Right ventricle myocardium superior (tissue), 1 donor: ENCODE measurements at places on chromosomes 1 and 21. TPM values are rescaled to one million over a fixed set of nuclear protein-coding genes. Genes with fewer than 3 reads are reported as not detected.
A peak's percentile ranks its signal among the peaks of the same experiment; 100 is the strongest.

Gene DNAJC6
- total RNA-seq = 2.0 TPM

Gene PTPRU
- 22.1 TPM for total RNA-seq

Gene OR2T35
- not detected for total RNA-seq

Gene C1orf141
- not detected for total RNA-seq

Gene HSPA6
- 1.3 TPM for total RNA-seq

Gene FAM78B
- 4.2 TPM for total RNA-seq

Gene VWA5B1
- 0.13 TPM for total RNA-seq

Gene NVL
- total RNA-seq = 8.4 TPM

DNA sequence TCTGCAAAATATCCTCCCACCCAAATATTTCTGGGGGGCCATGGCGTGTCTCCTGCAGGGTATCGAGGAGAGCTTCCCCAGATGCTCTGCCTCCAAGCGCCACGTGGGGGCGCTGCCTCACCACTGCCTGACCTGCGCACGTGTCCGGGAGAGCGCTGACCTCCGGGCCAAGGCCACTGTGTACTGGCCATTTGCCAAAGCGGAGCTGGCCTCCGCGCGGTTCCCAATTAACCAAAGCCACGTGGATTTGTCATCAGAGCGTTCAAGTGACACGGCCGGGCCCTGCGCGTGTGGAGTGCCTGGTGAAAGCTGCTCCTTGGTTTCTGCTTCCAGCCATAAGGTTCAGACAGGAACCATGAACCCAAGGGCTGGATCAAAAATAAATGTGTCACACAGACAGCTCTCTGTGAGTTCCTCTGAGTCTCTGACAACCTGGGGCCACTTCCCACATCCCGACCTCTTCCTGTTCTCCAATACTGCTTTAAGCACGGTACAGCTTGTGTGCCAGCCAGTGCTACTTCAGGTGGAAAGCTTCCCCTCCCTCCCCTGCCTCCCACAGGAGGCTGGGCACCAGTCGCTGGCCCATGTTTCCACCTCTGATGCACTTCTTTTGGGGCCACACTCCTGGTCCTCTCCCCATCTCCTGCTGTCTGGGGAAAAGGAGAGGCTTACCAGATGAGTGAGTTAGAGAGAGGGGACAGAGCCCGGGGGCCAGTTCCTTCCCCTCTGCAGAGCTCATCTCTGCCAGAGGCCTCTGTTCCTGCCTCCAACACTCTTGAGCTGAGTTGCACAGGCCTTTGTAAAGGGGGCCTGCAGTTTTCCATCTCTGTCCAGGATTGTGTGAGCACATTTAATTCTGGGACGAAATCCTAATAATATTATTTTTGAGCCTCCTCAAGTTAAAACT, 26.1 kb downstream of the ZP4 start:
- peak; percentile 86 for DNase-seq

DNA sequence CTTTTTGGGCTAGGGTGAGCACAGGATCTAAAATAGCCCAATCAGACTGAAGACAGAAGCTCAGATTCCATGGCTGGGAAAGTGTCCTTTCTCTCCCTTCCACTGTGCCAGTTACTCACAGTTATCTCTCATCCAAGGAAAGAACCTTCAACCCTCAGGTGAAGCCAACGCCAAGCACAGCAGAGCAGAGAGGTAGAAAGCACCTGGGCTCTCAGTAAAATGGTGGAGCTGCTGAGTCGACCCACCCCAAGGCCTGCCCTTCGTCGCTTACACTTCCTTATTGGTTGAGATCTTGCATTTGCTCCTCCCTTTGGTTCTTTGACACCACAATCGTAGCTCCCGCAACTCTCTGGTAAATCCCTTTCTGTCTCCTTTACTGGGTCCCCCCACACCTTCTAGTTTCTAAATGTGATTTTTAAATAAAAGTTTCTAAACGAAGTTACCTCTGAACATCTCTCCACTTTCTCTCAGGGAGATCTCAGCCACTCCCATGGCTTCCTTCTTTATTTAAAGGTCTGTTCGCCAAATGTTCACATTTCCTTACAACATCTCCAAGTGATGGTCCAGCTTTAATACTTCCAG, 27.5 kb upstream of the SLC30A1 start:
- DNase-seq = no peak

DNA sequence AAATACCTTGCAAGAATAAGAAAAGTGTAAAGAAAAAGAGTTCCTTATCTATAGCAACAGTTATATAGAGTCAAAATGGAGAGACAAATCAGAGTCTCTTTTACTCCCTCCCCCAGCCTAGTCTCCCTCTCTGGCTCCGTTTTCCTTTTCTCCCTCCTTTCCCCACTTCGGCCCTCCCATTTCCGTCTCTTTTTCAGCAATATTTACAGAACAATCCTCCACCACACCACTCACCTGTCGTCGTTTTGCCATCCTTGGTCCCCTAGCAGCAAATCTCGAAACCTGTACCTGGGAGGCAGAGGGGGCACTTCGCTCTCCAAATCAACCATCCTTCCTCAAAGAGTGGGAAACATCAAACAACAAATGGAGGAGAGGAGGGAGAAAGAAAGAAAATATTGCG, 259 bp downstream of the KCNT2 start:
- DNase-seq = no peak

DNA sequence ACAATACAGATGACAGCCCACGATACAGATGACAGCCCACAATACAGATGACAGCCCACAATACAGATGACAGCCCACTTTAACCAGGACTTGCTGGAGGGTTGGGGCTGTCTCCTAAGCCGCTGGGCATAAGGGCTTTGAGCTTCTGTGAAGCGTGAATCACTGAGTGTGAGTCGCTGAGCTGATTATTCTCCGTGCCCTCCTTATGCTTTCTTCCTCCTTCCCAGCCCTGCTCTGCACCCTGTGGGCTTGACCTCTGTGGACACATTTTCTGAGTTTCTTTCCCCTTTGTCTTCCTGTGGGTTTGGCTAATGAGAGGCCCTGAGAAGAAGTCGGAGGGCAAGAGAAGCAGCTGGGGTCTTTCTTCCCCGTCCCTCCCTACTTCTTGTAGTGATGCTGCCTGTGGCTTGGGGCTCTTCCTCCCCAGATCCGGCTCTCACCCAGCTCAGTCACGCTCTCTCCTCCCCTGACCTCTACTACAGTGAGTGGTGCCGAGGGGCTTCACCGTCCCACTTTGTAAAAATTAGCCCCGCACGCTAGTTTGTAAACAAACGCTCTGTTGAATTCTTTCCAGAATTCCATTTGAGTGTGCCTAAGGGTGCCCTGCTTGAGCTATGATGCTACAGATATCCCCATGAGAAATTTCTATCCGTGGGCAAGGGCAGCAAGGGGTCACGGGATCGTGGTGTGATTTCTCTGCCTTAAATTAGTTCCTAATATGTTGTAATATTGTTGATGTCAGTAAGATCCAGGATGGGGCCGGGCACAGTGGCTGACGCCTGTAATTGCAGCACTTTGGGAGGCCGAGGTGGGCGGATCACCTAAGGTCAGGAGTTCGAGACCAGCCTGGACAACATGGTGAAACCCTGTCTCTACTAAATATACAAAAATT, 46.4 kb upstream of the SOD1 start:
- no peak for DNase-seq

- no peak for DNase-seq
These were observed 1570.6 kb downstream of the BRINP3 start for GRCh38 chr1:188906921-188907641.

DNA sequence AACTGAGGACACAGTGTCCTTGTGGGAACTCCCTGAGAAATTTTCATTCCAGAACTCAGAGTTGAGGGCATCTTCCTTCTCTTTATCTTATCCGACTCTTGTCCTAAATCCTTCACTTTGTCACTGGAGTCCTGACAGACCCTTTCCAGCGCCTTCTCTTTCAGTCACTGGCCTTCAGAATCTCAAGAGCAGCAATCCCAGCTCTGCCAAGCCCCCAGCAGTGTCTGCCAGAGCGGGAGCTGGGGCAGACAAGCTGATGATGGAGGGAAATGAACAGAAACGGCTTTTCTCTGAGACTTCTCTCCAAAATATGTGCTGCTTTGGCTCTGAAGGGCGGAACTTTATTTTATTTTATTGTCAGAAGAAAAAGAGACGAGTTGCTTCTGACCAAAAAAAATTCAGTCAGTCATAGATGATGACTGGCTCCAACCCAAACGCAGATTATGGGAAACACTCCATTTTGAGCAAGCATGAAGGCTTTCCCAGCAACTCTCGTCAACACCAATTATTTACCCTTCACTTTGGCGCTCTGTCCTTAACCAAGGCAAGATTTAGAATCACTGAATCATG, 32.2 kb downstream of the MIS18A start:
- no peak for DNase-seq

- no peak for DNase-seq
These were observed 69.1 kb upstream of the STUM start for GRCh38 chr1:226479474-226479873.

GRCh38 chr1:227378181-227378580, 59.9 kb upstream of the CDC42BPA start:
- no peak for DNase-seq

- DNase-seq = no peak
These were observed 225.8 kb upstream of the PROX1 start for GRCh38 chr1:213761845-213762407.

GRCh38 chr1:12714710-12715475, 1.0 kb upstream of the AADACL3 start:
- no peak for DNase-seq

GRCh38 chr1:26020941-26021646, 481 bp upstream of the EXTL1 start:
- no peak for DNase-seq

DNA sequence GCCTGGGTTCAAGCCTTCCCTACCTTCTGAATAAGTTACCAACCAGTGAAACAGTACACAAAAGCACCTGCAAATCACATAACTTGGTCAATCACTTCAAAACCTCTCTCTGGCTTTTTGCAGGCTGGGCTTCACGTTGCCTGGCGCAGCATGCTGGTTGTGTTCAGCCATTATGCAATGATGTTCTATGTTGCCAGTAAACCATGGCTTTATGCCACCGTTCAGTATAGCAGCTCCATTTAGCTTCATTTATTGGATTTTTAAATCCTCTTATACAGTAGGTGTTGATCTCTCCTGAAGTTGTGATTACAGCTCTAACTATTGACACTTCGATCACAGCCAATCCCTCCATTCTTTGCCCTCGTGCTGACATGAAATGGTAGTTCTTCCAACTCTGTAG, 233.6 kb upstream of the PTBP2 start:
- no peak for DNase-seq

DNA sequence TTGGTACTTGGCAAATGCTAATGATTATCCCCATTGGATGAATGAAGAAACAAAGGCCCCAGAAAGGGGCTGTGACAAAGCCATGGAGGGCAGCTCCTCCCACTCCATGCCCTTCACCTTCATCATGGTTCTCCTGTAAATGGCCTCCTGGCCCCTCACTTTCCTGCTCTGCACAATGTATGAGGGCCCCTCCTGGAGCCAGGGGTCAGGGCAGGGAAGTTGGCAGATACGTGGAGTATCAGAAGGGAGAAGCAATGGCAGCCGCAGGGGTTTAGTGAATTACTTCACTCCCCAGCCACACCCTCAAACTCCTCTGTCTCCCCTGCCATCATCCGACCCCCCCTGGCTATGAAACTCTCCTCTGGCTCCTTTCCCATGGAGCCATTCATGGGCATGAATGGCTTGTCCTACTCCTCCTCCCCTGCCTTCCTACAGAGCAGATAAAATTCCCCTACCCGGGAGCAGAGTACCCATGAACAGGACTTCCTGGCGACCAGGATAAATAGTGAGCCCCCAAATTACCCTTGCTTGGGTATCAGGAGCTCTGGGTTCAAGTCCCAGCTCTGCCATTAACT, 86.3 kb downstream of the CAMK2N1 start:
- no peak for DNase-seq

DNA sequence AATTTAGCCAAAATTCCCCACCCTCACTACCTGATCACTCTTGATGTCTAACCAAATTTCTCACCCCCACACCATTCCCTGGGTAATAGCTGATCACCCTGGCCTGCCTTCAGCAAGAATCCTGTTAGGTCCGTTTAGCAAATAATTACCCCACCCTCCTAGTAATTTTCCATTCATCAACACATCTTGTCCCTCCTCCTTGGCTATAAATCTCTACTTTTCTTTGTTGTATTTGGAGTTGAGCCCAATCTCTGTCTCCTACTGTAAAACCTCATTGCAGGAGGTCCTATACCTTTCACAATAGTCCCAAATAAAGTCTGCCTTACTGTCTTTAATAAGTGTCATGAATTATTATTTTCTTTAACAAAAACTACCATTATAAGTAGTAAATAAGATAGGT, 6.9 kb upstream of the PRKAA2 start:
- no peak for DNase-seq

DNA sequence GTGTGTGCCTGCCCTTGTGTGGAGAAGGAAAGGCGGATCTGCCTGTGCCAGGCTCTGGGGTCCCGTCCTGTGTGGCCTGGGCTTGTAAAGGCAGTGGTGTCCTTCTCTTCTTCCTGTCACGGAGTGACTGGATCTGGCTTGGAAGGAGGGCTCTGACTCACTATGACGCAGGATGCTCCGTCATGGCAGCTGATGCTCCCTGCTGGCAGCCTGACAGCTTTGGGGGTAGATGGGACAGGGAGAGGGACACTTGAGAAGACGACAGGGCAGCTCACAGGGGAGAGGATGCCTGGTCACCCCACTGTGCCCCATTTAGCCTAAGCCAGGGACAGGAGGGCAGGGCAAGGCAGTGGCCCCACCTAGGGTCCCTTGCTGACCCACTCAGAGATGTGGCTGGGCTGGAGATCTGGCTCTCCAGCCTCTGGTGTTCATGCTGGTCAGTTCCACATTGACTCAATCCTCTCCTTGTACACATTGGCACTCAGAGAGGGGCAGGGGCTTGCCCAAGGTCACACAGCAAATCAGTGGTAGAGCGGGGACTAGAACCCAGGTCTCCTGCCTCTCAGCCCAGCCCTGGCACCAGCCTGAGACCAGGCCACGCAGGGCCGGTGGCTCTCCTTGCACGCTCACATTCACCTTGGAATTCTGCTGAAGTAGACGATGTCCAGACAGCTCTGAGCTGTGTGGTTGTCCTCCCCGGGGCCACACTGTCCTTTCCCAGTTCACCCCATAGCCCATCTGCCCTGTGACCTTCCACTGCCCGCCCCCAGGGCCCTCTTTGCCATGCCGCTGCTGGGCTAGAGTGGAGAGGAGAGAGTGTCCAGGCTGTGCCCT, 2.8 kb upstream of the FAM131C start:
- DNase-seq = no peak

DNA sequence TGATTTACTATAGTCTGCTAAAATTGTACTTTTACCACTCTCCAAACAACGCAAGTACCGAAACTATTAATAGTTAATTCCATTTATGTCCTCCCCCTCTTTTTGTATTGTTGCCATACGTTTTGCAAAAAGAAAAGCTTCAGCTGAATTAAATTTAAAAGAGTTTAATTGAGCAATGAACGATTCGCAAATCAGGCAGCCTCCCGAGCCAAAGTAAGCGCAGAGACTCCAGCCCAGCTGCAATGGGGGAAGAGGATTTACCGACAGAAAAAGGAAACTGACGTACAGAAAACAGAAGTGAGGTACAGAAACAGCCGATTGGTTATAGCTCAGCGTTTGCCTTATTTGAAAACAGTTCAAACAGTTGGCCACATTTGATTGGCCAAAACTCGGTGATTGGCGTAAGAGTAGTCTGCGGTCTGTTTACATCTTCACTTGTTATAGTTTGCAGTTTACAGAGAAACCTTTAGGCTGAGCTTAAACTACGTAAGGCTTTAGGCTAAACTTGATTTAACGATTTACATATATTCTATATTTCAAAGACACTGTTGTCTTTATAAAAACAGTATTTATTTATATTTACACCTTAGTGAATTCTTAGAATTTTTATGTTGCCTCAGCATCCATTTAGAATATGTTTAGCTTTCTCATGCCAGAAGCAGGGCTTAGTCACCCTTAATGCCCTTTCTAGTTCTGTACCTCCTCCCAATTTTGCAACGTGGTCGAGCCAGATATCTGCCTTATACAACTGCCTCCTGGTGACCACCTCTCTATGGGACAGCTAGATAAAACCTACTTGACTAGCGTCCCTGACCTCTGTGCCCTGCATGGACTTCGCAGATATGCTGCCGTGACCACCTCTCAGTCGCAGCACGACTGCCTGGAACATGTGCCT, 23.8 kb downstream of the CR1 start:
- no peak for DNase-seq
